ENCODE measurements at places on chromosomes 4 and X.
A peak's percentile ranks its signal among the peaks of the same experiment; 100 is the strongest.

DNA sequence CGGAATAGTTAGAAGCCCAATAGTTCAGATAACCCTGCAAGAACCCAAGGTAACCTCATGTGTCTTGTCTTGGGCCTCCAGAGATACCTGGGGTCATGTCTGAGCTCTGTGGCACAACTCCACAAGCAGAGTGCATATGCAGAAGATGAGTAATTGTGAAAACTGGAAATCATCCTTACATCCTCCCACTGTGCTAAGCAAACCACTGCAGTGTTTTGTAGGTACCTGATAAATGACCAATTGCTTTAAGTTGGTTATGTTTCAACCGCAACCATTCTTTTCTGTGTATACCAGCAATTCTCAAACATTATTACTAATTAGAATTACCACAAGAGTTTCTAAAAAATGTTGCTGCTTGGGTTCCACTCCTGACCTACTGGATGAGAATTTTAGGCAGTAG is 73.2 kb downstream of the CBLL2 start:
- DNase-seq: no peak

DNA sequence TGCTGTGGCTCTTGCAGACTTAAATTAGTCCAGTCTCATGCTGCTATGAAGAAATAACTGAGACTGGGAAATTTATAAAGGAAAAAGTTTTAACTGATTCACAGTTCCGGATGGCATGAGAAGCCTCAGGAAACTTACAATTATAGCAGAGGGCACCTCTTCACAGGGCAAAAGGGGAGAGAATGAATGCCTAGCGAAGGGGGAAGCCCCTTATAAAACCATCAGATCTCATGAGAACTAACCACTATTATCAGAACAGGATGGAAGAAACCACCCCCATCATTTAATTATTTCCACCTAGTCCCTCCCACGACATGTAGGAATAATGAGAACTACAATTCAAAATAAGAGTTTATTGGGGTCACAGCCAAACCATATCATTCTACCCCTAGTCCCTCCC is 91.4 kb downstream of the GPR174 start:
- DNase-seq: no peak

GRCh38 chr4:7398104-7398423 is 36.7 kb downstream of the PSAPL1 start:
- DNase-seq: no peak

DNA sequence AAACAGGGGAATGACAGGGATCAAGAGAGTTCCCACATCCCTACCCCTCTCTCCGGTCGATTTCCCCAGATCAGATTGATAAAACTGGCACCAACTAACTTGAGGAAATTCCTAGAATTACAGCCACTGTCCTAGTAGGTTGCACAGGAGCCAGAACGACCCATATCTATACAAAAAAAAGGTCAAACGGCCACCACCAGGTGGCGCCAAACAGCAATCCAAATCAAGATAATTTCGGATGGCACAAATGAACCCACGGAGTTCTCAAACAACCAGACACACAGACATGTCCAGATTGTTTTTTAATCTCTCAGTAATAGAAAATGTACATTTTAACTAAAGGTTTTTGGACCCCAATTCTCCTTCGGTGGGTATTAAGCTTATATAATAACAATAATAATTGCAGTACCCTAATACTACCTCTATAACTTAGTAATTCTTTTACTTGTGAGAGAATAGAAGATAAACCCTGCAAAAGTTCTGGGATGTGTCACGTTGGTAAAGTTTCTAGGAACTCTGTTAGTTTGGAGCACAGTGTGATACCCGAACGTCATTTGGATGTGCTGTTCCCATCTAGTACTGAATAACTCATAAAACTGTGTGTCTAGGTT is 212.6 kb downstream of the SPOCK3 start:
- peak; percentile 63 for DNase-seq

DNA sequence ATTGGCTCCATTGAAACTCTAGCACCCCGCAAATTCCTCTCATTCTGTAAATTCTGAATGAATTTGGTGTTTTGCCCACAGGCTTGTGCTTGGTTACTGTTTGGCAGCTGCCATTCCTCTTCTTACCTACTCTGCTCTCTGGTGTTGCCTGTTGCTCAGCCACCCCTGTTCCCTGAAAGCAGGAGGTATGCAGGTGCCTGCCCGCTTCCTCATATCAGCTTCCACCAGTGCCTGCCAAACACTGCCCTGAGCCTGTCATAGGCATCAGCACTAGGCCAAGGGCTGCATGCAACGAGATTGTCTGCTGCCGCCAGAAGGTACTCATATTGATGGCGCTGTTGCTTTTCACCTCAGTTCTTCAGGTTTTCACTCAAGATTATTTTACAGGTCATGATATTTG is 978.1 kb downstream of the C4orf33 start:
- DNase-seq: no peak

GRCh38 chrX:153411988-153412574 is 809 bp downstream of the ZFP92 start:
- no peak for DNase-seq

- DNase-seq: no peak
Measured at GRCh38 chrX:23493941-23494374, 159.3 kb downstream of the PTCHD1 start.

DNA sequence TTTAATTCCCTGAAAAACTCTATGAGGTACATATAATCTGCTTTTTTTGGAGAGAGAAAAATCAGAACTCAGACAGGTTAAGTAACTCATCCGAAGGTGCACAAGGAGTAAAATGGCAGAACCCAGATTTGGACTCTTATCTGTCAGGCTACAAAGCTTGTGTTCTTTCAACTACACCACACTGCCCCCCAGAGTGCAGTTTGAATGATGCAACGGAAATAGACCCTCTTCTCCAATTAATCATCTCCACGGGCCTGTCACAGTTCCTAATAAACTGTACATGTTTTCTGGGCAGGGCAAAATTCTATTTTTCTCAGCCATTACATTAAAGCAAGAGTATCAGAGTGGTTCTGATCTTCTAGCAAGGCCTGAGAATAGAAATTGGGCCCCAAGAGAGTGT is 35.3 kb upstream of the DCX start:
- DNase-seq: peak; percentile 20

DNA sequence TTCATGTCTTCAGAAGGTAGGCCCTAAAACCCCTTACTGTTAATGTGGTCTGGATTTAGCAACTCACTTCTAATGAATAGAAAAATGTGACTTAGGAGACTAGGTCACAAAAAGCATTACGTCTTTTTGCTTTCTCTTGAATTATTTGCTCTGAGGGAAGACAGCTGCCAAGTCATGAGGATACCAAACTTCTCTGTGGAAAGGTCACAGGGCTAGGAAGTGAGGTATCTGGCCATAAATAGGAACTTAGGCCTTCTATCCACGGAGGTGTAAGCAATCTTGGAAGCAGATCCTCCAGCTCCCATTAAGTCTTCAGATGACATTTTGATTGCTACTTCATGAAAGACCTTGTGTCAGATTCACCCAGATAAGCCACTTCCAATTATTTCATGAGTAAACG is 120.6 kb downstream of the JADE1 start:
- DNase-seq: no peak

GRCh38 chr4:86380181-86380724 is 20.4 kb upstream of the MAPK10 start:
- no peak for DNase-seq

- DNase-seq: no peak
Measured at GRCh38 chrX:96909291-96909690, 25.6 kb downstream of the RPA4 start.

DNA sequence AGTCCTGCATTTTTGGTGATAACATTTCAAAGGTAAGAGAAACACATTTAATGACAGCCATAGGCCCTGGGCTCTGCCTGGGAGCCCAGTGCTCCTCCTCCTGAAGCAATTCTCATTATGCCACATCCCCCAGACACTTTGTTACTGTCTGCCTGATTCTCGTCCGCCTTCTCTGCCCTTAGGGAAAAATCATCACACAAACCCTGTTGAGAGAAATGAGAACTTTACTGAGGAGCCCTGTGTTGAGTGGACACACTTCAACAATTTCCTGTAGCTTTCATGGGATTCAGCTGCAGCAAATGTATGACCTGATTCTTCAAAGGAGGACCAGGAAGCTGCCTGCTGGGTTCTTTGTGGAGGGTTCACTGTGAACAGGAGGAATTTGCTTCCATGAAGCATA is 566.5 kb upstream of the FRG1 start:
- DNase-seq: no peak

DNA sequence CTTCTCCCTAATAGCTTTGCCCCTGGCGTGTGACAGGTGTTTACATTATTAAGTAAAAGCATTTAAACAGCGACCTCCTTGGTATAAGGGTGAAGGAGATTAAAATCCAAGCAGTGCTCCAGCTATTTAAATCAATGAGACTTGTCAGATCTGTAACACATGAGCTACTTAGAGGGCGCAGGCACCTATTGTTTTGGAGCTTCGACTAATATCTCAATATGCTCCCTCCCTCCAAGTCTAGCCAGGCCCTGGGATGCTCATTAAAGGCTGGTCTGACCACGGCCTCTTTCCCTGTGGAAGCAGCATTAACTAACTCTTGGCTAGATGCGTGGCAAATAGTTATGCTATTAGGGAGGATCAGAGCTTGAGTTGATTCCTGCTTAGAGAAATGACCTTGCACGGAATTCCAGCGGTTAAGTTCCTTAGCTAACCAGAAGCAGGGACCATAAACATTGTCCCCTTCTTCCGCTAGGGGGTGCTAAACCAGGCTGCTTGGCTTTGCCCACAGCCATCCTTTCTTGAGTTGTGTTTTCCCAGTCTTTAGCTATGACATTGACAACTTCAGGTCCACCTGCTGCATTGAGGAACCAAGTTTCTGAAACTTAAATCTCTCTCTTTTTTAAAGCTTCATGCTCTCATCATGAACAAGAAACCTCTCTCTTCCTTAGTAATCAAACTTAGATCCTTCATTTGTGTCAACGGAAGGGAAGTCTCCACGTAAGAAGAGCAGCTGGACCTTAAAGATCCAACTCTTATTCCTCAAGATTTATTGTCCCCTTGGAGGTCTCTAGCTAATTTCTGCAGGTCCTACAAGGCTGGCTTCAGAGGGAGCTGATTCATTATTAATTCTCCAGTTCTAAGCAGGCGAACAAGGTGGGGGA is 80.7 kb upstream of the IGFBP7 start:
- peak; percentile 31 for DNase-seq

- DNase-seq: no peak
Measured at GRCh38 chrX:55815546-55815945, 98.0 kb downstream of the RRAGB start.

- DNase-seq: no peak
Measured at GRCh38 chr4:182700362-182701160, 216.6 kb downstream of the DCTD start.

GRCh38 chr4:78018271-78019049 is 38.7 kb upstream of the FRAS1 start:
- no peak for DNase-seq

DNA sequence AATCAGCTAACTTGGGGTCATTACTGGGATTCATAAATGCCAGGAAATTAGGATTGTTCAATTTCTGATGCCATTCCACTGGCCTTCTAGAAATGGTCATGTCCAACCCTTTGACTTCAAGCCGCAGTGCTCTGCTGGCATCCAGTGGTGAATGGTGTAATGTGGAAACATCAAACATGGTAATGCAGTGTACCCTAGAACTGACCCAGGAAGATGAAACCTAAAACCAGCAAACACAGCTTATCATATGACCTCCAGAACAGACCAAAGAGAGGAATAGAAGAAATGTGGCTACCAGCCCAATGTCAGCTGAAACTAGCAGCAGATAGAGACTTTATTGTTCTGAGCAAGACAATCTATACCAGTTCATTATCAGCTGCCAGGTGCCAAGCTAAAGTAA is 13.8 kb downstream of the CXCL13 start:
- no peak for DNase-seq

- no peak for DNase-seq
Measured at GRCh38 chr4:43234626-43235415, 342.3 kb downstream of the GRXCR1 start.

- DNase-seq: no peak
Measured at GRCh38 chr4:15563871-15564270, 91.3 kb downstream of the FBXL5 start.

DNA sequence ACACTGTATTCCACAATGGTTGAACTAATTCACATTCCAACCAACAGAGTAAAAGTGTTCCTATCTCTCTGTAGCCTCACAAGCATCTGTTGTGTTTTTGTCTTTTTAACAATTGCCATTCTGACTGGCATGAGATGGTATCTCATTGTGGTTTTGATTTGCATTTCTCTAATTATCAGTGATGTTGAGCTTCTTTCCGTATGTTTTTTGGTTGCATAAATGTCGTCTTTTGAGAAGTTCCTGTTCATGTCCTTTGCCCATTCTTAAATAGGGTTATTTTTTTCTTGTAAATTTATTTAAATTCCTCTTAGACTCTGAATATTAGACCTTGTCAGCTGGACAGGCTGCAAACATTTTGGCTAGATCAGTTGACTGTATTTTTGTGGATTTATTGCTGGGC is 78.2 kb downstream of the VSIG4 start:
- no peak for DNase-seq

DNA sequence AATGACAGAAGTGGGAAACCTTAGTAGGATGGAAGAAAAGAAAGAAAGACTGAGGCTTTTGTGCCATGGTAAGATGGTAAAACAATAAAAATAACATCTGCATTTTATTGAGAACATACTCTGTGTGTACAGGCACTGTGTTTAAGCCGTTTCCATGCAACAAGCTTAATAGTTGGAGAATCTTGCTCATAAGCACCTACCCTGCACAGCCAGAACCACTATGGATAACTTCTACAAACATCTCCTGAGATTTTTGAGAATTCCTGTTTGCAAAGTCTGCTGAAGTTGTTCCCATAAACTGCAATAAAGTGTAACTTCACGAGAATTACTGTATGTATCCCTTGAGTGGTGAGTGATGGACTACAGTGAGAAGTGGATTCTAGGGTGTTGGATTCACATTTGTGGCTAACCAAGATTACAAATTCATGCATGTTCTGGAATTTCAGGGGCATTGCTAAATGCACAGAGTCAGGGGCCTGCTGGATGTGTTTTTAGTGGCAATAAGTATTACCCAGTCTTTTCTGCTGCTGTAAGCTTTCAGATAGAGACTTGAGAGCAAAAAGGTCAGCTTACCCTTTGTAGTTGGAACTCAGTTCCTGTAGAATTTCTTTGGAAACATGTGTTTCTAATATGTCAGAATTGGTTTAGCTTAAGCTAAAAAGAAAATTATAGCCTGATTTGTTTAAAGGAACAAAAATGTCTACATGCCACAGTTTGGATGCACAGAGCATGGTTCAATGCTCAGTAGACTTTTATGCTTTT is 132.5 kb downstream of the AFF1 start:
- DNase-seq: no peak

DNA sequence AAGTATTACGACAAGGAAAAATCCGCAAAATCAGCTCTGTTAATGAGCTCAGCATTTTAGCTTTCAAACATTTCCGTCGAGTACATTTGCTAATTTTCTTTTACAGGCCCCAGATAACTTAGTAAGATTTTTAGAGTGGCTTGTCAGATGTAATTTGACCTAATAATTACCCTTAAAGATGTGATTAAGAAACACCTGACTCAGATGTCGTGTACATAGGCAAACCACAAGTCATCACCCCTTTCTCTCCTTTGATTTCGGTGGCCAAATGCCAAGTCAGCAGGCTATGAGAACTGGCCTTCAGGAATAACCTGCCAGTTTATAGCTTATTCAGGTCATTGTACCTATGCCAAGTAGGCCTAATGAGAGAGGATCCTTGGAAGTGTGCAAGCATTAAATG is 369.6 kb downstream of the PCDH7 start:
- DNase-seq: no peak

Data from activated naive CD4-positive, alpha-beta T cell treated with anti-CD3 and anti-CD28 coated beads, Interleukin-2, amount 10 ng/mL, durations not matched to agents 7 days and 5 days (primary cell).